ENCODE measurements at places on chromosomes 12 and 14.

DNA sequence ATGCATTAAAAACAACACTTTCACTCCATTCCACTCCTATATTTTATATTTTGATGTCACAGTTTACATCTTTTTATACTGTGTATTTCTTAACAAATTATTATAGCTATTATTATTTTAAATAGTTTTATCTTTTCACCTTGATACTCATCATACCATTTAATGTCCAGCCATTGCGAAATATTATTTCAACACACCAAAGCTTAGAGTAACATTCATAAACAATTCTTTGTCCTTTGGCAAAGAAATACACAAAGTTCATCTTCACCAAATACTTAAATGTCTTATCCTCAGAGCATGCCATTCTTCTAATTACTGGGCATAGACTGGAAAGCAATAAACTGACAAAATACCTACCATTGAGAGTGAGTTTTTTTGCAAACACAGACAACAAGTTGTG lies 1963.4 kb upstream of the FLRT2 start:
- no peak for DNase-seq

- peak; percentile 17 for DNase-seq
Observed at GRCh38 chr14:56195704-56196103, 77.5 kb downstream of the PELI2 start.

DNA sequence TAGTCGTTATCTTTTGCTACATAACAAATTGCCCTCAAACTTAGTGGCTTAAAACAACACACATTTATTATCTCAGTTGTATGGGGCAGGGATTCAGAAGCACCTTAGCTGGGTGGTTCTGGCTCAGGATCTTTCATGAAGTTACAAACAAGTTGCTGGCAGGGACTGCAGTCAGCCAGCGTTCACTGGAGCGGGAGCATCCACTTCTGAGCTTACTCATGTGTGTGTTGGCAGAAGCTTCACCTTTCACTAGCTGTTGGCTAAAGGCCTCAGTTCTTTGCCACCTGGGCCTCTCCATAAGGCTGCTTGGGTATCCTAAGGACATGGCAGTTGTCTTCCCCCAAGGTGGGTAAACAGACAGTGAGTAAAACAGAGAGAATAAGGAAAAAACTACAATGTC lies 365.7 kb downstream of the RPS29 start:
- DNase-seq: no peak

DNA sequence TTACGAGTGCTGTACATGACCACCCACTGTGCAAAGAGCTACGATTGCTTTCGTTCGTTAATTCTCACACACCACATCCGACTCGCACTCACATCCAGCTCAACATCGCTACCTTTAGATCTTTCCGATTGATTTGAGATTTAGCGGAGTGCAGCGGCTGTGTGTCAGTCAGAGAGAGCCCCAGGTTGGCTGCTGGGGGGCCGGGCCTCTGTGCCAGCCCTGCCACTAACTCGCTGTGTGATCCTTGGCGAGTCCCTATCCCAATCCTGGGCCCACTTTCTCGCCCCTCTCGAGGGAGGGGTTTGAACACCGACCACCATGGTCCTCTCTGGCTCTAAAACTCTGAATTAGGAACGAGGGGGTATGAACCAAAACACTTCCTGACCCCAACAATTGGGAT lies 8.6 kb downstream of the DLK1 start:
- no peak for DNase-seq

DNA sequence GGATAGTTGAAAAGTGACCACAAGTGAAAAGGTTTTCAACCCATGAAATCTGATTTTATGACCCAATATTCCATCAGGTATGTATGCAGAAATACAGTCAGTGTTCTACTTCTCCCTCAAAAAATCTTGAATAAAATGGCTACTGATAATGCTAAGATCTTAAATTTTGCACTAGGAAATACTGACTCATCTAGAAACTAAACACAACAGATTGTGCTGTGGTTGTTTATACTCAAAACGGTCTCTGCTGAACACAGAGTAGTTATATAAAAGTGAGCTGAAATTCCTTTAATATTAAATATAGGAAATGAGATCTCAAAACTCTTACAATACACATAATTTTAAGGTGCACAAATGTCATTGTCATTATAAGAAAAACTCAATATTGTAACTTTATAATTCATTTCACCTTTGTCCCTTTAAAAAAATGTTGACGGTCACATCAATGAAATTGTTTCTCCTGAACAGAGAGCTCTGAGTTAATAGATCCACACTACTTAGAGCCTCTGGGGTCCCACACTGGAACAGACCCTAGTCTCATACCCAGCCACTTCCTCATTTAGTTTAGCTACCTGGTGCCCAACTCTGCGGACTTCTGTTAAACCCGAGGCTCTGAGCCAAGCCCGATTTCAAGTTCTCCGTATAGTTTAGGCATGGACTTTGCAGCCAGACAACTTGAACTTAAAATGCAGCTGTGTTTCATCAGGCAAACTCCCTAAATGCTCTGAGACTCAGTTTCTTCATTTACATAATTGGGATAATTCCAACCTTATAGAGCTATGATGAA lies 9.3 kb downstream of the COCH start:
- no peak for DNase-seq

GRCh38 chr14:44204061-44204835 lies 302.8 kb downstream of the FSCB start:
- no peak for DNase-seq

DNA sequence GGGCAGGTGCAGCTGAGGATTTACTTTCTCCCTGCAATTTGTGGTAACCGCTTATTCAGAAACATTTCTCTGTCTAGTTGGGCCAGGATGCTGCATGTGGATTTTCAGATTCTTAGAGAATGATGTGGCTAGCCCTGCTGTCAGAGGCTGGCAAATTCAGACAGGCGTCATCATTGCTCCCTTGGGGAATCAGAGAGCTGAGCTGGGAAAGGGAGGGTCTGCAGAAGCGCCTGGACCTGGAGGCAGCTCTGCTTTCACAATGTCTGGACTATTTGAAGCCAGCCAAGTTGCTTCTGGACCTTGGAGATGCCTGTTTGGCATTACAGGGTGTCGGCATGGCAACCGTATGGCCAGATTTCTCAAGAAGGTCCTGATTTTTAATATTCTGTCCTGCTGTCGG lies 3.4 kb downstream of the GALNT16 start:
- DNase-seq: no peak

DNA sequence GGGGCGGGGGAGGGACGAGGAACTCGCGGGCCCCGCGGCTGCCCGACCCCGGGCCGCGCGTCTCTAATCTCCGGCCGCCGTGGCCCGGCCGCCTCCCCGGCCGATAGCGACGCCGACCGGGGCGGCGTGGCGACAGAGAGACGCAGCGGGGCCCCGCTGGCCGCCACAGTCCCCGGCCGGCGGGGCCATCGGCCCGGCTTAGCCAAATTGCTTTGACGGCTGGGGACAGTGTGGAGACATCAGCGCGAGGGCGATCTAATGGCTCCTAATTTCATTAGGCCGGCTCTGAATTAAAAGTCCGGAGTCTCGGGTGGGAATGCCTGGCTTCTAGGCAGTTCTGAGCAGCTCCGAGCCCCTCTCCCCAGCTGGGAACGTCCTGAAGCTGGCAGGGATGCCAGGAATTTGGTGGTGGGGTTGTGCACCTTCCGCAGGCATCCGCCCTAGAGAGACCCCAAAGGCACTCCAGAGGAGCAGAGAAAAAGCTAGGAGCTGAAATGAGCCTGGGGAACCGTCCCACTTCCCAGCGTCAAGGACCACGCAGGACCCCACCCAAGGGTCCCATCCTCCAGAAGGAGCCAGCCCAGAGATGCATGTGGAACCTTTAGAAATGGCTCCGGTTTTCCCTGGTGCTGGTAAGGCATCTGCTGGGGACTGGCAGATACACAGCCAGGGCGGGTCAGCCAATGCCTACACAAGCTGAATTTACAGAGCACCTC lies 9.6 kb downstream of the TBX5 start:
- no peak for DNase-seq

DNA sequence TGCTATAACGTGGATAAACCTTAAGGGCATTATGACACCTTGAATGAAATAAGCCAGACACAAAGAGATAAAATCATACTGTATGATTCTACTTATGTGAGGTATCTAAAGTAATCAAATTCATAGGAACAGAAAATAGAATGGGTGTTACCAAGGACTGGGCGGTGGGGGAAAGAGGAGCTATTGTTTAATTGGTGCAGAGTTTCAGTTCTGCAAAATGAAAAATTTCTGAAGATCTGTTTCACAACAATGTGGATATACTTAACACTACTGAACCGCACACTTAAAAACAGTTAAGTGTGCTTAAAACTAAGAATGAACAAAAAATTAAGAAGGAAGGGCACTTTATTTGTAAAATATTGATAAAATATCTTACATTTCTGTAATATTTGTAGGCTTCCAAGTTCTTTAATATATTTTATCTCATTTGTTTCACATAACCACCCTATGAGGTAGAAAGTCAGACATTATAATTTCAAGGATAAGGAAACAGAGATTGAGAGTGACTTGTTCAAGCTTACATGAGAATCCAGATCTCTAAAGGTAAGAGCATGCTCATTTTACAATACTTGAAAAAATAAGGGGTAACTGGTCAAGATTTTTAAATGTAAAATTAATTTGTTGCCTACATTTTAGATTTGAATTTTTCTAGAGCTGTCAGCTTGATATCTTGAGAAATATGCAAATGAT lies 14.9 kb downstream of the LTA4H start:
- no peak for DNase-seq

DNA sequence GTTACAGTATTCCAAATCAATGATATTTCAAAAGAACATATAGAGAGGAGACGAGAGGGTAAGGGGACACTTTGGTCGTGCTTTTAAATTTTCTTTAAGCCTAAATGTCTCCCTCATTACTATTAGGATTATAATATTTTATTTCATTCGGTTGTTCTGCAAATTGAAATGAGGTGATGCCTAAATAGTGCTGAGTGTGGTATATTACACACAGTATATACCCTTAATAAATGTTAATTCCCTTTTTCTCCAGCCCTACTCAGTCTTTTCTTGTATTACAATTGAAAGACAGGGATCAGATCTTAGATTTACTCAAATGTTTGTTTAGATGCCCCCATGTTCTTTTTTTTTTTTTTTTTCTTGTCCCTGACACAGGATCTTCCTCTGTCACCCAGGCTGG lies 7.7 kb downstream of the SNAPC1 start:
- DNase-seq: no peak

DNA sequence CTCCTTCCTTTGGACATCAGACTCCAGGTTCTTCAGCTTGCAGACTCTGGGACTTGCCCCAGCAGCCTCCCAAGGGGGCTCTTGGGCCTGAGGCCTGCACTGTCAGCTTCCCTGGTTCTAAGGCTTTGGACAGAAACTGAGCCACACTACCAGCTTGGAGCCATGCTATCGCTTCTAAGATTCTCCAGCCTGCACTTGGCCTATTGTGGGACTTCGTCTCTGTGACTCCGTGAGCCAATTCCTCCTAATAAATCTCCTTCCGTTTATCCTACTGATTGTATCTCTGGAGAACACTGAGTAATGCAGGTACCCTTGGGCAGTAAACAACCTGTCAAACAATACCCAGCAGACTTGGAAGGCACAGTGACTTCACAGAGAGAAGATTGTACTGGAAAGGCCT lies 24.9 kb upstream of the RHOJ start:
- DNase-seq: no peak

GRCh38 chr12:11630046-11630706 lies 19.3 kb upstream of the ETV6 start:
- no peak for DNase-seq

DNA sequence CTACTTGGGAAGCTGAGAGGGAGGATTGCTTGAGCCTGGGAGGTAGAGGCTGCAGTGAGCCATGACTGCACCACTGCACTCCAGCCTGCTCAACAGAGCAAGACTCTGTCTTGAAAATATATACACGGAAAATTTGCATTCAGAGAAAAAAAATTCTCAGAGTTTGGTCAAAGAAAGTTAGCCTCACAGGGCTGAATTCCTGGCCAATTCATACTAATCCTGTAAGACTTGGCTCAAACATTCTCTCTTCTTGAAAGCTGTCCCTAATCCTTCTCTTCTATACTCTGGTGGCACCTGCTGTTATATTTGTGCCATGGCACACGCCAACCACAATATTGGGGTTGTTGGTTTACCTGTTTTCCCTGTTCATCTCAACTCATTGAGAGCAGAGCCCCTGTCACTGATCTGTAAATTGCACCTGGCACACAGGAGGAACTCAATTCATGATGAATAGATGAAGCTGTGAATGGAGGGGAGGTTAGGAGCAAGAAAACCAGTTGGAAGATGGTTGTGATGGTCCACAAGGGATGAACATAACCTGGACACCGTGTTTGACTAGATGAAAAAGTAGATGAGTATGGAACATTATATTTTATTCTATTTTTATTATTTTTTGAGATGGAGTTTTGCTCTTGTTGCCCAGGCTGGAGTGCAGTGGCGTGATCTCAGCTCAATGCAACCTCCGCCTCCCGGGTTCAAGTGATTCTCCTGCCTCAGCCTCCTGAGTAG lies 36.8 kb upstream of the SPTSSA start:
- DNase-seq: peak; percentile 6

DNA sequence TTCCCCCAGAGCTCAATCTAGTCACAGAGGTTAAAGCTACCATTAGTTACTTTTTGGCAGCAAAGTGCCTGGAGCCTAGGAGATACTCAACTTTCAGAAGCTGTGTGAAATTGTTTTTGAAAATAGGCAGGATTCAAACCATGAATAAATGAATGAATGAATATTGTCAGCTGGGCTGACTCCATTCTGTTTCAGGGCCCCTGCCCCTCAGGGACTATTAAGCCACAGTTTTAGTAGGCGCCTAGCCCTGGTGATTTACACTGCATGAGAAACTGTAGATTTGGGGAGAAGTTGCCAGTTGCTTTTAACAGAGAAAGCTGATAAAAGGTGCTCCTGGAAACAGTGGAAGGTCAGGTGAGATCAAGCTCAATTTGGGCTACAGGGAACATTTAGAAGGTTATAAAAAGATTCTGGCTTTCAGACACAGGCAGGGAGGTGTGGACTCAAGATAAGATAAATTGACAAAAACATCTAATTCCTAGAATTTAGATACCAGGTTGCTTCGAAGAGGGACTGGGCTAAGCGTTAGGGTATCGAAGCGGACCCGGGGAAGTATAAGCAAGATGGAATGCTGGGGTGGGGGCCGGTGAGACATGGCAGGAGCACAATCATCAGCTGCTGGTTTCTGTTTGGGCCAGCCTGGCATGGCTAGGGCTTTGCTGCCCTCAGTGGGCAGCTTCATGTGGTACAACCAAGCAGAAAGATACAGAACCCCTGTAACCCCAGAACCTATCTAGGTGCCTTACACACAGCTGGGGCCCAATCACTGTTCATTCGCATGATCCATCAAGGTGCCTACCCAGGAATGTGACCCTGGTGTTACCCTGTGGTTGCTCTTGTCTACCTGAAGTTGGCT lies 14.9 kb upstream of the CELA1 start:
- no peak for DNase-seq

DNA sequence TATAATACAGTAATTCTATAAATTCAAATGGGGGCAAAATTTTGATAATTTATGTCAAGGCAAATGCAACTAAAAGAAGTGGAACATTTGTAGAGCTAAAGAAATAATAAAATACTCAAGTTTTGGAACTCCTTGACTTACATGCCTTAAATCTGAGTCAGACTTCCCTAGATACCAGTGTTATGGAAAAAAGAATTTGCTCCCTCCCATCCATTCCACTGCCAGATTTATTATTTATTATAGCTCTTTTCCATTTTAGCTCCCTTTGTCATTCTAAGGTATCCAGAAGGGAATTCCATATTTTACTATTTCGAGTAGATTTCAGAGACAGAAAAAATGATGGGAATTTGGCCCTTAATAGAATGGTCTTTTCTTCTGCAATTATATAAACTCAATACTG lies 44.0 kb downstream of the RHOJ start:
- DNase-seq: no peak

Data from CD4-positive, alpha-beta T cell treated with Interleukin-17A for 4 hours (primary cell).